ENCODE measurements at places on chromosomes 2 and 18.

GRCh38 chr2:85601771-85602475, 575 bp downstream of the TMEM150A start:
- DNase-seq: peak; percentile 82

- DNase-seq: no peak
These were observed 558 bp downstream of the FBXO41 start for GRCh38 chr2:73283545-73284295.

DNA sequence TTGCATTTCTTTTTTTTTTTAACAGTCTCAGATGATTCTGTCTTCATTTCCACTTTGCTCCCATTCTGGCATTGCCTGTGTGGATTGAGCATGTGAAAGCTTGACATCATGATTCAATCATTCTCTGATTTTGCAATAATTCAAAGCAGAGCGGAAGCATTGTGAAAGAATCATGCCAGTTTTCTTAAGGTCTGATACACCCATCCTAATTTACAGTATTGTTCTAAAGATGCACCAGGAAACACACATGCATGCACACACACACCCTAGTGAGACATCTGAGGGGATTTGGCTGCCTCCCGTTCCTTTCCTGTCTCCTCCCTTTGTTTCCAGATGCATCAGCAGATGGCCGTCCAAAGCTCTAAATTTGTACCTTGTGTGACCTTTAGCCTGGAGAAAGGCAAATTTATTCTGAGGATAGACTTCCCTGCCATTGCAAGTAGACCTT, 97.3 kb downstream of the FMNL2 start:
- DNase-seq: no peak

GRCh38 chr2:64608867-64609226, 44.9 kb downstream of the SERTAD2 start:
- DNase-seq: no peak

DNA sequence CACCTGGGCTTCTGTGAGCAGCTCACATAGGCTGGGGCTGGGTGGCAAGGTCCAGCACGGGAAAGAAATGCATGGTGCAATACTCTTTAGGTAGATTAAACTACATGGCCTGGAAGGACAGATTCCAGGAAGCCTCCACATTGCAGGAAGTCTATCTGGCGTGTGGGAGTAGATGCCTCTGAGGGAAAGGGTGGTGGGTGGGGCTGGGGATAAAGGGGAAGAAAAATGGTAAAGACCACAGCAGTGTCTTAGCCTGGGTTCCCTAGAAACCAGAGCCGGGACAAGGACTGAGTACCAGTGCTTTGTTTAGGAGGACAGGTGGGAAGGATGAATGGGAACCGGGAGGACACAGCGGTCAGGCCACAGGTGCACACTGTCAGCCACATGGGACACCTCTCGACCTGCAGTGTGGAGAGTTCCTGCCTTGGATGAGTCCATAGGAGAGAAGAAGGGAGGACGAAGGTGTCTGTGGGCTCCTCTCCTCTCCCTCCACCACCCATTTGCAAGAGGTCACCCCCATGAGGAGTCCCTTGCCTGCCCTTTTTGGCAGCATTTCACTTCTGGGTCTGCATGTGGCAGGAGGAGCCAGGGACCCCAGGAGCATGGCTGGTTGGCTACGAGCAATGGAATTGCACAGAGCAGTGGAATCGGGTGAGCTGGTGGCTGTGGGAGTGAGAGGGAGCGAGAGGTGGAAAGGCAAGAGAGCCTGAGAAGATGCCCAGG, 91.5 kb upstream of the HS6ST1 start:
- no peak for DNase-seq
